Pancreas (tissue), 10 donors: ENCODE measurements at places on chromosomes 7 and 10.

DNA sequence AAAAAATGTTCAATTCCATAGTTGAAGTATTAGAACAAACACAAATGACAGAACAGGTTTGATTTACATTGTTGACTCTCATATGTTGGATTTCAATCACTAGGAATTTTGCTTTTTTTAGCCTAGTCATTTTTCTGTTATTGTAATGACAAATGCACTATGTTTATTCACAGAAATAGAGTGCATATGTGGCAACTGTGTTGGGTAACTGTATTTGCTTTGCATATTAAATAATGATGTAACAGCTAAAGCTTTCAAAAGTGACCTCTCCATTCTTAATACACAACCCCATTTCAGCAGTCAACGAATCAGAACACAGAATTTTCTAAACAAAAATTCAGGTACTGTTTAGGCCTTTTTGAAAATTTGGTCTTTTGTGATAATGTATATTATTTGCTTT is 54.0 kb upstream of the SLC26A5 start:
- DNase-seq, result no peak

GRCh38 chr7:37942934-37943610 is 22.6 kb downstream of the EPDR1 start:
- peak; percentile 93 for DNase-seq

DNA sequence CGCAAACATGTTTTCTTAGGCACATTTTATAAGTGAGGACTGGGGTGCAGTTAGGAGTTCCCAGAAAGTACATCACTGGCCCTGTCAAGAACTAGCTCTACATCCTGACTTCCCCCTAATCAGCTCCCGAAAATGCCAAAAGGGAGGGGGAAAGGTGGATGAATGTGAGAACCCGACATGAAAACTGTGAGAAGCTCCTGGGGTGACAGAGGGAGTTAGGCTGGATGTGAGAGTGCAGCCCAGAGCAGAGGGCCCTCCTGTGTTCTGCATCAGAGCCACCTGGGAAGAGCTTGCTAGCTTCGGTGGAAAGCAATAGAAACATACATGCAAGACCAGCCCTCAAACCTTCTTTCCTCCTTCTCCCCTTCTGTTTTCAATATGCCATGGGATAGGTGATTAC is 30.5 kb upstream of the SEM1 start:
- no peak for DNase-seq

DNA sequence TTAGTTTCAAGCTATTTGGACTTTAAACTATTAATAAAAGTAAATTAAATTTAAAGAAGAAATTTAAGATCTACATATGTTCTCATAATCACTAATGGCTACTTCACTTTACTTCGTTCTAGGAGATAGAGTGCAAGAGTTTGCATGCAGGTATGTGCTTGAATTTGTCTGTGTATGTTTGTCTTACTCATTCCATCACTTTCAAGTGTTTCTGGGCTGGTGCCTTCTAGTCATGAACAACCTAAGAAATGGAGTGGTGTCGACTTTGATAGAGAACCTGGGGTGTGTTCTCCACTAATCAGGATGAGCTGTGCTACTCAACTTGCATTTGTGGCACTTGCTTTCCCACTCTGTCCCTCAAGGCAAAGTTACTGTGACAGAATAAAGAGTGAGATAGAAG is 169.9 kb downstream of the KCND2 start:
- no peak for DNase-seq

DNA sequence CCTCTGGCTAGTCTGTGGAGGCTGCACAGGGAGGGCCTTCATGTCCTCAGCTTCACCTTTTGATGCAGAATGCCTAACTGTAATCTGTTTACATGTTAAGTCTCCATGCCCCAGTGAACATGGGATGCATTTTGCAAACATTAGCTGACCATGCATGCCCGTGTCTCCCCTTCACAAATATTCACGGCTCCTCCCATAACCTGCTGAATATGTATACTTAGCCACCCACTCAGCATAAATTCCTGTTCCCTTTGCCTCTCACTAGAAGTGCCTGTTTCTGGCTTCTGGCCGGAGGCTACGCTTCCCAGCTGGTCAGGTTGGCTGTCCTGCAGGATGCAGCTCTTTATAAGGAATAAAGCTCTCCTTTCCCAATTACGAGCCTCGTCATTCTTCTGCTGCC is 552.7 kb downstream of the DNAJB6 start:
- no peak for DNase-seq

GRCh38 chr10:9508606-9509005 is 1454.1 kb downstream of the GATA3 start:
- DNase-seq, result no peak

DNA sequence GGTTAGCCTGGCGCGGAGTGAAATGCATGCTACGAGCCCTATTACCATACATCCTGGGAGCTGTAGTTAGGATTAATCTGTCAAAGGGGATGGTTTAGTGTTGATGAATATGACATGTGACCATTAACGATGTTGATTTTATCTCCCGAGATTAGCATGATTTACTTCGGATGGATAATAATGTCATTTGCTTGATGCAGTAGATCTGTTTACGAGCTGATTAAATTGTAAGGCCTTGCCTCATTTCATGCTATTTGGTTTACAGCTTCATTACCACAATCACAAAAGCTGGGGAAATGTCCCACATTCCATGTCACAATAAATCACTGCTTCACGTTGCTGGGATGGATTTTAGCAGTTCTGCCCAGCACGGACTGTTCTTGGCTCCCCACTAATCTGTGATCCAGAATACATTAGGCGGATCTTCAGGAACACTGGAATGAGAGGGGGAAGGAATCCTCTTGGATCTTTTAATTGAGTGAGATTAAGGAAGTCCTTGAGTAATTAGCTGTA is 22.3 kb downstream of the ZNF503 start:
- no peak for DNase-seq

- no peak for DNase-seq
Measured at GRCh38 chr7:78222001-78222751, 423.6 kb downstream of the PHTF2 start.

- DNase-seq, result no peak
Measured at GRCh38 chr10:71314028-71314693, 4.9 kb upstream of the SLC29A3 start.

GRCh38 chr7:22129166-22129565 is 183.5 kb upstream of the CDCA7L start:
- DNase-seq, result no peak

DNA sequence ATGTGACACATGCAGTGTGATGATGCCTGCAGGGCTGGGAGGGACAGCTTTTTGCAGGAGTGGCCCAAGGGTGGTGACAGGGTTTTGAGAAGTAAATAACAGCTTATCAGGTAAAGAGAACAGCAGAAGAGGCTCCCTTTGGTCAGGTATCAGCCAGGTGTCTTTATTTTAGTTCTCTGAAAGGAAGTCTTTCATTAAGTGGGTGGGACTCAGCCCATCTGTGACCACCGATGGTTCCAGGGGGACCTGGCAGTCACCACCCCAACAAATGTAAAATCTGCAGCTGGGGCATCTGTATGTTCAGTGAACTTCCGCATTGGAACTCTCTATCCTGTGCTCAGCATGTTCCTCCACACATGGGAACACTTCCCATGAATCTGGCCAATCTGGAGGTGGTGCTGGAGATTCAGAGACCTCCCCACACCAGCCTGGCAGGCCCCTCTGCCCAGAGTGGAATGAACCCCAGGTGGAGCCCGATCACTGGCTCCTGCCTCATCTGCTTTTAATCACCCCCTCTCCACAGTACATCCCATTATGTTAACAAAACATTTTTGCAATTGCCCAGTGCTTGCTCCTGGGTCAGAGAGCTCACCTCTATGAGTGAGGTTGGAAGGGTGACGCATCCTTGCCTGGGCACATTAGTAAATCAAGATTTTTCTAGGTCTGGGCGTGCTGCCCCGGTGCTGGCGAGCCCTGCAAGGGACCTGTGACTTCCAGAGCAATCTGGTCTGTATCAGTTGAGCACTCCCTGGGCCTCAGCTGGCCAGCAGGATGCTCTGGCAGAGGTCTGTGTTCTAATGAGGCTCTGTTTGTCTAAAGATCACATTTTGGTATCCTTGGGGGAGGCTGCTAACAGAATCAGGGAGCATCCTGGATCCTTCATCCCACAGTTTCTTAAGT is 140.4 kb upstream of the GDF10 start:
- no peak for DNase-seq

- DNase-seq, result no peak
Measured at GRCh38 chr7:31776616-31777015, 89.6 kb downstream of the PPP1R17 start.

DNA sequence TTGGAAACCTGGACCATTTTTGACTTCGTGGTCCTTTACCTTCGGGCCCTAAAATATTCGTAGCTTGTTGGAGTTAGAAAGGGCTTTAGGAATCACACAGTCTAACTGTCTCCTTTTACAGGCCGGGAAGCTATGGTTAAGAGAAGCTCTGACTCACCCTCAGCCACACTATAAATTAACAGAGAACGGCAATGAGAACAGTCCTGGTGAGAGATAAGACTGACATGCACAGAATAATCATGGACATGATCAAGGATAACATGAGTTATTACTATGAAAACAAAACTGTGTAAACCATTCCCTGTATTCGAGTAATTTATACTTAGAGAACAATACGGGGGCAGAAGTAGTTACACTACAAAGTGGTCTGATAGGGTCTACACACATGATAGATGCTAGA is 162.5 kb upstream of the MALRD1 start:
- DNase-seq, result no peak

DNA sequence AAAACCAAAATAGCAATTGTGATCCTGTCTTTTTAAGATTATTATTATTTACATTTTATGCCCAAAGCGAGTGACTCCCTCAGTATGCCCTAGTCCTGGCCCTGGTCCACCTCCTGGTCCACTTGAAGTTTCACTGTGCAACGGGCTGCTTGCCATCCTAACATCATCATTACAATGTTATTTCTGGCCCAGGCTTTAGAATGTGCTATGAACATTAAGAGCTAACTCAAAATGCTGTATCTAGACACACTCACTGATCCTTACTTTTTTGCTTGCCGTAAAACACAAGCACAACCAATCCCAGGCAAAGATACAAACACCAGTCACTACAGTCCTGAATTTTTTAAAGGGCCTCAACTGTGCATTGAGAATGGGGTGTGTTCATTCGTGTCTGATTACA is 38.4 kb downstream of the RHOBTB1 start:
- no peak for DNase-seq

DNA sequence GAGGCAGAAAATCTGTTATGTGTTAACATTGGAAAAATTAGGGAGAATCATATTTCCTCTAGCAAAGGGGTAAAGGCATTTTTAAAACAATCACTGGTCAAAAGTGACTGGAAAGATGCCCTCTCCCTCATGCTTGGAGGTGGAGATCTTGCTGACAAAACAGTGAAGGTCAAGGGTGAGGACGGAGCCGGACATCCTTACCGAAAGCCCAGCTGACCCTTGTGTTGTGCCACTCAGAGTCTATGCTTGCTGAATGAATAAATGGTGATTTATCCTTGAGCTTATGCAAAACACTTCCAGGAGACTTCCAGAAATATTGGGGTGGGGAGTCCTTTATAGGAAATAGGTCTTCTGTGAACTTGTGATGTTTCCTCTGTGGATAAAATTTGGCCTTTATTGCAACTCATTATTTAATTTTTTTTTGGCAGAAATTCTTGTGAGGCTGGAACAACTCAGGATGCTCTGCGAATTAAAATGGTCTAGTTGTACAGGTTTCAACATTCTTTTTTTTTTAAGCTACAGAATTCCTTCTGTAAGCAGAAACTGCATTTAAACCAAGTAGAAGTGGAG is 28.3 kb upstream of the ELMO1 start:
- no peak for DNase-seq

GRCh38 chr10:94035982-94036765 is 42.4 kb downstream of the PLCE1 start:
- DNase-seq, result no peak

DNA sequence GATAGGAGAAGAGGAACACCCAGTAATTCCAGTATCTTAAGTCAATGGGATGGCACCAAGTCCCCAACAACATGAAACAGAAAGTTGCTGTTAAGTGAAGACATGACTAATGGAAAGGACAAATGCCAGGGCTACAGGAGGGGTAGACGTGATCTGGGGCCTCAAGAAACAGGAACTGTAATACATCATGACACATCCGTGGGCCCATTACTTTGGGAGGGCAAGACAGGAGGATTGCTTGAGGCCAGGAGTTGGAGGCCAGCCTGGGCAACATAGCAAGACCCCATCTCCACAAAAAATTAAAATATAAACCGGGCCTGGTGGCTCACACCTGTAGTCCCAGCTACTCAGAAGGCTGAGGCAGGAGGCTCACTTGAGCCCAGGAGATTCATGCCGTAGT is 408.6 kb upstream of the PRKCQ start:
- DNase-seq, result no peak

GRCh38 chr7:54615-55014 is 137.8 kb upstream of the FAM20C start:
- no peak for DNase-seq

GRCh38 chr10:36559412-36560400 is 565.7 kb upstream of the ANKRD30A start:
- DNase-seq, result no peak

- no peak for DNase-seq
Measured at GRCh38 chr7:77760809-77761453, 37.3 kb downstream of the TMEM60 start.

- no peak for DNase-seq
Measured at GRCh38 chr10:86215046-86215445, 151.5 kb downstream of the GRID1 start.

- DNase-seq, result no peak
Measured at GRCh38 chr7:94436700-94437099, 42.0 kb downstream of the COL1A2 start.

- DNase-seq, result peak; percentile 85
Measured at GRCh38 chr7:157271991-157272324, 64.8 kb upstream of the DNAJB6 start.

DNA sequence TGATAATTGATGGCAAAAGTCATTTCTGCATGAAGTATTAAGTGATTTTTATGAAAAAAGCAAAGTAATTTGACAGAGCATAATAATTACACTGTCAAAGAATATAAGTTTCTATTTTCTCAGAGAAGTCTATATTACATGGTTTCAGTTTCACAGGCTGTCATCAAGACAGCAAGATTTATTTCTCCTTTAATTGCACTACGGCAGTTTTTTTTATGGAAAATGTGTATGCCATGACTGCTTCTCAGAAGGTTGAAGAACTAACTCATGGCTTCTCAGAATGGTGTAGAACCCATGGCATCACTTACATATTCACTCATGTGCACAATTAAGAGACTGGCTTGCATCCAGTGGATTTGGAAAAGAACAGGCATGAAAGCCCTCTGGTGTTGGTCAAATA is 870.3 kb upstream of the SORCS1 start:
- DNase-seq, result no peak
